ENCODE measurements at places on chromosomes 6 and 20. TPM values are rescaled to one million over a fixed set of nuclear protein-coding genes. Genes with fewer than 3 reads are reported as not detected.
A peak's percentile ranks its signal among the peaks of the same experiment; 100 is the strongest.

SLC22A16 gene
- total RNA-seq = not detected

NKAPL gene
- total RNA-seq = not detected

CRISP3 gene
- not detected for total RNA-seq

PLEKHG1 gene
- total RNA-seq = 8.9 TPM

GSTA3 gene
- total RNA-seq = not detected

SIGLEC1 gene
- not detected for total RNA-seq

ZNF76 gene
- 13.5 TPM for total RNA-seq

FBXO9 gene
- 72.6 TPM for total RNA-seq

- no peaks in the 10 kb centered on the region for H3K36me3 ChIP-seq
- no peaks in the 10 kb centered on the region for H3K27me3 ChIP-seq
- no peaks in the 10 kb centered on the region for H3K4me1 ChIP-seq
- no peak overlapping the region for H3K27ac ChIP-seq
Observed at GRCh38 chr6:119717942-119718341, 368.4 kb upstream of the MAN1A1 start.

GRCh38 chr6:133955582-133956415 lies 2.8 kb downstream of the TBPL1 start:
- no peak for DNase-seq
- H3K27ac ChIP-seq = no peak overlapping the region
- H3K4me1 ChIP-seq = peaks cover 19% of the 10 kb centered on the region

- no peaks in the 10 kb centered on the region for H3K27me3 ChIP-seq
- no peak overlapping the region for H3K4me3 ChIP-seq
- no peak for DNase-seq
- no peak overlapping the region for H3K27ac ChIP-seq
- H3K36me3 ChIP-seq = no peaks in the 10 kb centered on the region
Observed at GRCh38 chr20:21246161-21246560, 57.0 kb upstream of the XRN2 start.

DNA sequence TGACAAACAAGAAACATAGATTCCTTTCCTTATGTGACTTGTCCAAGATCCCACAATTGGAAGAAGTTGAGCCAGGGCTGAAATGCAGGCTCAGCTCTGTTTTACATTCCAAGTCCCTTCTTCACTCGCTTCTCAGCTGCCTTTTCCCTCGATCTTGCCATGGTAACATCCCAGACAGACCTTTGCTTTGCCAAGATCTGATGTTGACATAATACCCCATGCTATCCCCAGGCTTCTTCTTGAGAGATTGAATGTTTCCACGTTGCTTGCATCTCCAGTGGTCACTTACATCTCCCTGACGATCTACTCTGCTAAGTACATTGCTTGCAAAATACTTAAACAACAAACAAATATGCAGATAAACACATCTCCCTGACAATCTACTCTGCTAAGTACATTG lies 63.5 kb downstream of the TBXT start:
- H3K36me3 ChIP-seq = no peaks in the 10 kb centered on the region
- H3K27me3 ChIP-seq = peaks cover 5% of the 10 kb centered on the region
- H3K27ac ChIP-seq = no peak overlapping the region
- peak; percentile 21 for DNase-seq
- no peak overlapping the region for H3K4me3 ChIP-seq

- H3K27me3 ChIP-seq = no peaks in the 10 kb centered on the region
- H3K4me1 ChIP-seq = no peaks in the 10 kb centered on the region
- no peak for DNase-seq
- H3K4me3 ChIP-seq = no peak overlapping the region
- H3K27ac ChIP-seq = peak overlapping the region; percentile 39
Observed at GRCh38 chr20:39946931-39947330, 742.1 kb downstream of the MAFB start.

DNA sequence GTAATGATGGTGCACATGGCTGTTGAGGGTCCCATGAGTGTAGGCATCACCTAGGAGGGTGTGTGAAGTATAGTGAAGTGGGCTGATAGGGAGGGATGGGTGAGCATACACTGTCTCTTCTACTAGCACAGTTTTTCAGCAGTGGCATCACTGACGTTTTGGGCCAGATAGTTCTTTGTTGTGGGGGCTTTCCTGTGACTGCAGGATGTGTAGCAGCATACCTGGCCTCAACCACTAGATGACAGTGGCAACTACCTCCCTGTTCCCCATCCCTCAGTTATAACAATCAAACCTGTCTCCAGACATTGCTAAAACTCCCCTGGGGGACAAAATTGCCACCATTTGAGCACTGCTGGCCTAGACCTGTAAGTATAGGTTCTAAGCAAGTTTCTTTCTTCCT lies 239.0 kb downstream of the FOXC1 start:
- DNase-seq = no peak
- H3K27ac ChIP-seq = no peak overlapping the region
- no peaks in the 10 kb centered on the region for H3K4me1 ChIP-seq
- no peak overlapping the region for H3K4me3 ChIP-seq
- H3K36me3 ChIP-seq = no peaks in the 10 kb centered on the region

DNA sequence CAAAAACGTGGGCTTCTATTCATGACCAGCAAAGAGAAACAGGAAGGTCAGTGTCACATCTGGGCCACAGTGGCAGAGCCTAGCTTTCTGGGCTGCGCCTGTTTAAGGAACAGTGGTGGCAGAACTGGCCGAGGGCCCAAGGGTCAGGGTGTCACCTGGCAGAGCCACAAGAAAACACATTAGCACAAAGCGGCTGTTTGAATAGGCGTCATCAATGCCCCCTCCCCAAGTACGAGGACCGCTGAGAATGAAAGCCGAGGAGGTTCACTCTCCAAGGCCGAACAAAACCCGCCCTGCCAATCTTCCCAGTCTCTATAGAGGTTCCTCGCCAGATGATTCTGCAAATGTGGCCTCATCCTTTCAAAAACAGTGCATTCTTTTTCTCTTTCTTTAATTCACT lies 125.2 kb upstream of the TRAF3IP2 start:
- H3K36me3 ChIP-seq = no peaks in the 10 kb centered on the region
- DNase-seq = no peak
- peaks cover 33% of the 10 kb centered on the region for H3K4me1 ChIP-seq
- no peak overlapping the region for H3K27ac ChIP-seq

DNA sequence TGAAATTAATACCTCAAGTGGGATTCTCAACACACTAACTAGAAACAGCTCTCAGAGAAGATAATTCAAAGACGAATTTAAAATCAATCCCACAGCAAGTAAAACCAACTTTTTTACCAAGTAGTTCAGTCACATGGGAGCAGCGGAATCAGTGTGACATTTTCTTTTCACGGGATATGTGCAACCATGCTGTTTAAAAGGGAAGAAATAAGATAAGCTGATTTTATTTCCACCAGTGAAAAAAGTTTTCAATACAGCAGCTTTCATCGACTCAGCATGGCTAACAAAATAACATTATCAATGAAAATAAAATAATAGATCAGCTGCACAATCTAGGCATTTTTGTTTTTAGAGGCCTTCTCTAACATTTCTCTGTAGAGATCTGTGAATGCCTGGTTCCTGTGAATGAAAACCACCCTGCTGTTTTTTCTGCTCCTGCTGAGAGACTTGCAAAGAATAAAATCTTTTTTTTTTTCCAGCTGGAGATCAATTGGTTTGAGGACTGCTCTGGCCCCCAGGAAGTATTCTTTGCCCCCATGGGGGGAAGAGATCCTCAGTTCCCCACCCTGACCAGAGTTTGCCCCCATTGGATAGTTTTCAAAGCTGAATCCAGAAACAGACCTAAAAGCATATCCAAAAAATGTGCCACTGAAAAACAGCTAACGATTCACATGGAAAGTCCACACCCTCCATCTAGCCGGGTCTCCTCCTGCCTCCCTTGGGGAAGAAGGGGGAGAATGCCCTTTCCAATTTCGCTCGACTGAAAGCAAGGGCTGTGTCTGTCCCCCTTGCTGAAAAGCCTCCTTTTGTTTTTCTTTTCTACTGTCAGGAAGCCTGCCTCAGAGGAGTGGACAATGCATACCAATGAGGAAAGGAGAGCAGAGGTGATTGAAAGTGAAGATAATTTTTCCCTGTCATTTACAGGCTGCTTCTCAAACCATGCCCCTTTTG lies 317.6 kb downstream of the PRKN start:
- H3K4me3 ChIP-seq = no peak overlapping the region
- H3K27me3 ChIP-seq = no peaks in the 10 kb centered on the region
- no peak for DNase-seq
- H3K4me1 ChIP-seq = no peaks in the 10 kb centered on the region

GRCh38 chr20:6231556-6231955 lies 108.7 kb upstream of the FERMT1 start:
- H3K4me1 ChIP-seq = no peaks in the 10 kb centered on the region
- H3K27me3 ChIP-seq = no peaks in the 10 kb centered on the region
- H3K27ac ChIP-seq = no peak overlapping the region
- DNase-seq = peak; percentile 41
- H3K4me3 ChIP-seq = no peak overlapping the region

DNA sequence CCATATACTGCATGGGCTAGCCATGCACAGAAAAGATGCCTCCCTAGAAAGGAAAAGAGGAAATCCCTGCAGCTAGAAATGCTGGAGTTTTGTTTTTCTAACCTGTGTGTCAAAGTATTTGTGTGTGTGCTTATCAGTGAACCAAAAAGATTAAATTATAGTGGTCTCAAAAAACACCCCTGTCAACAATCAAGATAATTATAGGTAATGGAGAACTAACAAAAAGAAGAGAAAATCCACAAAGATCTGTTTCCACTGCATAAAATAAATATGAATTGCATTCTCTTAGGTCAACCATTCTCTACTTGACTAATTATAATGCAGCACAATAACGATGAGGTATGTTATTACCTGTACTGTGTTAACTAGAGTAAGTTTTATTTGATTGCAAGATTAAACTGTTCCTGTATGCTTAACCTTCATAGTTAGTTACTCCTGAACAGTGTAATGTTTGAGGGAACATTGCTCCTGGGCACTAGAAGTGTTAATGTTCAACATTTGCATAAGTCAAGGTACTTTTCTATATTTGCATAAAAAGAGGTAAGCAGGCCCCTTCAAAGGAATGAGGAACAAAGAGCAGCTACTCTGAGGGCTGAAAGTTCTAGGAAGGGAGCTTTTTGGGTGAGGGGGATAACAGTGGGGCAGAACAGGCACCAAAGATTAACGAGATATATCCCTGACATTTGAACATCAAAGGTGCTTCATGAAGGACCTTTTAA lies 212.1 kb downstream of the BTBD9 start:
- no peak overlapping the region for H3K27ac ChIP-seq
- no peak overlapping the region for H3K4me3 ChIP-seq
- peaks cover 4% of the 10 kb centered on the region for H3K4me1 ChIP-seq
- H3K36me3 ChIP-seq = no peaks in the 10 kb centered on the region
- H3K27me3 ChIP-seq = no peaks in the 10 kb centered on the region
- DNase-seq = no peak

DNA sequence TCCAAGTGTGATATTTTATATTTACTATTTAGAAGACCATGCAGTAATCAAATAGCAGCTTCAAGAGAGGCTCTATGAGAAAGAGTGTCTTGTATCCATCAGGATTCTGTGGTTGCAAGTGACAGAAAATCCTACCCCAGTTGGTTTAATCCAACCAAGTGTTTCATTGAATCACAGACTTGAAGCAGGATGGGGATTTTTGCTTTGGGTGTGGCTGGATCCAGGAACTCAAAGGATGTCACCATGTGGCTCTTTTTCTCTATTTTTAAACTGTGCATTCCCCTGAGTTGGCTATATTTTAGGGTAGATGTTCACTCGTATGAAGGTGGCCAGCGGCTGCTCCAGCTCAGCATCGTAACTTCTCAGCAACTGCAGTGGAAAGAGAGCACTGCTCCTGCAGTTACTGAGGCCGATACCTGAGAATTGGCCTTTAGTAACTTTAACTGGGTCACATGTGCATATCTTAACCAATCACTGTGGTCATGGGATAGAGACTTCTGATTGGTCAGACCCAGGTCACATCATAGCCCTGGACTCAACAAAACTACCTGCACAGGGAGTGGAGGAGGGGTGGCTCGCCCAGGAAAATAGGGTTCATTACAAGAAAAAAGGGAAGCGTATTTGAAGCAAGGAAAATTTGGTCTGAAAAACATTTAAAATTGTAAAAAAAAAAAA lies 396.1 kb upstream of the SULF2 start:
- H3K4me1 ChIP-seq = peaks cover 27% of the 10 kb centered on the region
- H3K36me3 ChIP-seq = no peaks in the 10 kb centered on the region
- H3K27ac ChIP-seq = peak overlapping the region; percentile 60
- H3K27me3 ChIP-seq = no peaks in the 10 kb centered on the region

GRCh38 chr20:63009988-63010769 lies 3.4 kb upstream of the BHLHE23 start:
- DNase-seq = peak; percentile 7
- no peaks in the 10 kb centered on the region for H3K36me3 ChIP-seq
- H3K4me1 ChIP-seq = peaks cover 2% of the 10 kb centered on the region

DNA sequence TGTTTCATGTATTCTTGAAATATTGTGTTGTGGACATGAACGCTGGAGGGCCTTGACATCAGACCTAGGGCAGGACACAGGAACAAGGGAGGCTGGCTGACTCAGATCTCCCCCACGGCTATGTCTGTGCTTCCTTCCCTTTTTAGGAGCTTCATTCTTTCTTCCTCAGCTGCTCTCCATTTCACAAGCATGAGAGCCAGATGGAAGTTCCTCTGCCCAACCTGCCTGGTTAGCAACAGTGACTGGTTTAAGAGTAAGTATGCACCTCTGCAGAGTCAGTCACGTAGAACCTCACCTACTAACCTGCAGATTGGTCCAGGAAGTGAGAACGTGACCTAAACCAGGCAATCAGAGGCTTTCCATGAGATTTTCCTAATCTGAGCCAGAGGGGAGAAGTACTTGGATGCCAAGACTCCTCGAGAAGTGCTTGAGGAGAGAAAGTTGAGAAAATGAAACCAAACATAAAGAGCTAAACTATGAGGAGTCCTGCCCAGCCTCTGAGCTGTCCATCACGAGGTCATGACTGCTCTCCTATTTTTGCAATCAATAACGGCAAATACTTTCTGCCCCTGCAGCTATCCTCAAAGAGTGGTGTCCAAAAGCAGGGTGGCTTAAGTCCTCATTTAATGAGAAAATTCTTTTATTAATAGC lies 465.2 kb upstream of the CITED2 start:
- no peaks in the 10 kb centered on the region for H3K4me1 ChIP-seq
- H3K27me3 ChIP-seq = no peaks in the 10 kb centered on the region
- no peak overlapping the region for H3K27ac ChIP-seq
- DNase-seq = no peak
- no peaks in the 10 kb centered on the region for H3K36me3 ChIP-seq

DNA sequence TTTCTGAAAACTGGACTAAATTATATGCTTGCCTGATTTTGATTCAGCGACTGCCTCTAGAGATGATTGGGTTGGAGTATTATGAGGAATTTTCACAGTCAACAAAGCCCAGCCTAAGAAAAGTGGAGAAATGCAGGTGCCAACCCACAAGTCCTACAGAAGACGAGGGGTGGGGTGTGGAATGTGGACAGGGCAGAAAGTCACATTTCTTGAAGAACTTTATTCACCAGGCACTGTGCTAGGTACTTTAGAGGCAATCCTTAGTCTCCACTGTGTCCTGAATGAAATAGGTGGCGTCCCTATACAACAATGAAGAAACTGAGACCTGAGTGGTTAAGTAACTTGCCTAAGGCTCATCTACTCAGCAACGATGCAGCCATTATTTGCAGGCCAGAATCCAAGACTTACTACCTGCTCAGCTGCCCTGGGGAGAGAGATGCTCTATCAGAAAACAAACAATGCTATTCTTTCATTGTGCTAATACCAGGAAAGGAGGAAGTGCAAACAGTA lies 106.3 kb downstream of the RNF144B start:
- no peak for DNase-seq
- no peaks in the 10 kb centered on the region for H3K36me3 ChIP-seq
- H3K4me3 ChIP-seq = no peak overlapping the region
- H3K27ac ChIP-seq = no peak overlapping the region

Data from astrocyte (in vitro differentiated cells and primary cell).